ENCODE measurements at places on chromosomes 16 and 17.

DNA sequence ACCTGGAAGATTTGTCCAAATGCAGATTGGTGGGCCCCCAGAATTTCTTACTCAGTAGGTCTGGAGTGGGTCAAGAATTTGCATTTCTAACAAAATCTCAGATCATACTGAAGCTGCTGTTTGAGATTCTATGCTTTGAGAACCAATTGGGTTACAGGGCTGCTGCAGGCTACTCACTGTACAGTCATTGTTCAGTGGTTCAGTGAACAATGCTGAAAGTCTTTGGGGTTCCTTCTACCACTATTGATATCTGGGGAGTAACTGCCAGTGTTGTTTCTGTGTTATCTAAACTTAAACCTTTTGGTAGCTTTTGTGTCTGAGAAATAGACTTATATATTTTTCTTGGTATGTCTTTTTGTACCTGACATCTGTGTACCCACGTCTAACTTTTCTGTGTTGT, 187.5 kb downstream of the TANC2 start:
- no peak for DNase-seq

DNA sequence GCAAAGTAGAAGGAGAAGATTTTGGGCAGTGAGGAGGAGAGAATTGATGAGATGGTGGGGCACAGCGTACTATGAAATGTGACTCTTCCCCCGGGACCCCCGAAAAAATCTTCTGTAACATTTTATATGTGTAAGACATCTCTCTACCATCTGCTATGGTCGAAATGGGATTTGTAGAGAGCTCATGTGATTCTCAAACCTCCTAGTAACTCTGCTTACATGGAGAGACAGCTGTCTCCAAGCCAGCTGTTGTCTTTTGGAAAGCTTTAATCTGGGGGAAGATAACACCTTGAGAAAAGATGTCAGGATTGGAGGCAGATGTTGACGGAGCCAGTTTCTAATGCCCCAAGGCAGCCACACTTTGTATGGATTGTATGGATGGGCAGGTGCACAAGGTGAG, 94.1 kb downstream of the PRKCB start:
- no peak for DNase-seq

- DNase-seq = no peak
These were observed 75.1 kb downstream of the MYH13 start for GRCh38 chr17:10297691-10298090.

- no peak for DNase-seq
These were observed 26.0 kb upstream of the MPHOSPH6 start for GRCh38 chr16:82195917-82196494.

GRCh38 chr17:43813386-43813785, 19.6 kb downstream of the MPP3 start:
- DNase-seq = no peak

DNA sequence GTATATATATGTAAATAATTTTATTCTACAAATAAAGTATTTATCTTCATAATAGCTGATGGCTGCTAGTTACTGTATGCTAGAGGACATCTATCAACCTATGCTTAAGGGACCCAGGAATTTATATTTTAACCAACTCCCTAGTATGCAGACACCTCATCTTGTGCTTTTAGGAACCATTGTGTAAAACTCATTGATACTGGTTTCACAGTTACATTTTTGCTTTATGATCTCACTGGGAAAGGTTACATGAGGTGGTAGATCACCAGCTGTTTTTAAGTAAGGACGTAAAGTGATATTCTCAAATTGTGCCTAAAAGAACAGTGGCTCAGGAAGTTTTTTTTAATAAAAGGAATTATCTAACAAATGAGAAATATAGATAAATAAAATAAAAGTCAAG, 56.4 kb downstream of the VMP1 start:
- DNase-seq = no peak

DNA sequence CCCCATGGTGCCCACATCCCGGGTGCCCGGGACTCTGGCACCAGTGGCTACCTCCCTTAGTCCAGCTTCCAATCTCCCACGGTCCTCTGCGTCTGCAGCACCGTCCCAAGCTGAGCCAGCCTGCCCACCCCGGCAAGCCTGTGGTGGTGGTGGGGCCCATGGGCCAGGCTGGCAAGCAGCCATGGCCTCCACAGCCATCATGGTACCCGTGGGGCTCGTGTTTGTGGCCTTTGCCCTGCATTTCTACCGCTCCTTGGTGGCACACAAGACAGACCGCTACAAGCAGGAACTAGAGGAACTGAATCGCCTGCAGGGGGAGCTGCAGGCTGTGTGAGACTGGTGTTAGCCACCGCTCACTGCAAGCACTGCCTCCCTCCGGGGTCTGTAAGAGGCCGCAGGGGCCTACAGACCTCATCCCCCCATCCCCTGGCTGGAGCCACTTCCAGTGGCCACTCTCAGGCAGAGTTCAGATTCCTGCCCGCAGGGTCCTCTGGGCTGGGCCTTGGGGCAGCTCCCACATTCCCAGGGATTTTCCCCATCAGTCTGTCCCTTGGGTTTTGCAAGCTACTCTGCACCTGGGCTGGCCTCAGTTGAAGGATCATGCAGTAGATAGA, 3.9 kb upstream of the SETD1A start:
- DNase-seq = peak; percentile 57

DNA sequence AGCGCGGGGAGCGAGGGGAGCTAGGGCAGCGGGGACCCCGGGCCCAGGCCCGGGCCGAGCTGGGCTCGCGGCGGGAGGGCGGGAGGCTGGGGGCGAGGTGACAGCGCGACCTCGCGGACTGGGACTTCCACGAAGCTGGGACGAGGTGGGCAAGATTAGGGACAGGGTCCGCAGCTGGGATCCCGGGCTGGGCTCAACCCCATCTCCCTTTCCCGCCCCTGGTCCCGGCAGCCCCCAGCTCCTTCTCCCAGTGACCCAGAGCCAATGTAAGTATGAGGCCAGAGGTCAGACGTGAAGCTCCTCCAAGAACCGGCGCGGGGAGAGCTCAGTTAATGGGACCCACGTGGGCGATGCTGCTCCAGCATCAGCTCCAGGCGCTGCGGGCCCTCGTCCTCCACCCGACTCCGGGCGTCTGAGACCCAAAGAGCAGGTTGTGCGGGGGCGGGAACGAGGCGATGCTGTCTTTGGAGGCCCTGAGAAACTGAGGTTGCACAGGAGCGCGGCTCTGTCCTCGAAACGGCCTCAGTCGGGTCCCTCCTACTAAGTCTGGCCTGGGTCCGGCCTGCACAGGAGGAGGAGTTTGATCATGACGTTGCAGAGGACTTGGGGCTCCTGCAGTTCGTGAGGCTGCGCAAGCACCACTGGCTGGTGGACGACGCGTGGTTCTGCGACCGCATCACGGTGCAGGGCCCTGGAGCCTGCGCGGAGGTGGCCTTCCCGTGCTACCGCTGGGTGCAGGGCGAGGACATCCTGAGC, 585 bp downstream of the ALOX12 start:
- no peak for DNase-seq

DNA sequence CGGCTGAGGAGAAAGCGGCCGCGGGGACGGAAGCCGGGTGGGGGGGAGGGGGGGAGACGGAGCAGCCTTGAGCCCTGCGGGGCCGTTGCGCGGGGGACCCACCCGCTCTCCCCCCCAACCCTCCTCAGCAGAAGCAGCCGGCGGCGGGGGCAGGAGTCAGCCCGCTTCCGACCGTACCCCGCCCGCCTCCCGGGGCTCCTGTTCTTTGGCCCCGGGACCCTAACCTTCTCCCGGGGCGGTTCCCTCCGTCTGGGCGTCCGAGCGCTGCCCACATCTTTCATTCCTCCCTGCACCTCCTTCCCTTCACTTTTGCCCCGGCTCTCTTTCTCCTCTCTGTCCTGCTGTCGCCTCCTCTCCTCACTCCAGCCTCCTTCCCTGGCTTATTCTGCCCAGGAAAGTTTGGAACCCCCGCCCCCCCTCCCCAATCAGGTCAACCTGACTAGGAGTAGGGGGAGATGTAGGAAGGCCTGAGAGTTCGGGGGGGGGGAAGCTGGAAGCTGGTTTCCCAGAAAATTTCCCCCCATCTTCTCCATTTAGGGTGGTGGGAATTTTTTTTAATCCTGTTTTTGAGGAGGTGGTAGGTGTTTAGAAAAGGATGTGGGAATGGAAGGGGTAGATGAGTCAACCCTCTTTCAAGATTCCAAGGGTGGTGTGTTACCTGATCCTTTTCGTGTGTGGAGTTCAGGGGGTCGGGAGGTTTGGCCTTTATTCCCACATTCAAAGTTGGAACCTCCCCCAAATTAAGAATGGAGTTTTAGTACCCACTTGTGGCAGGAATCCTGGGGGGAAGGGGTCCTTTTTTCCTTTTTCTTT, 427 bp upstream of the NLK start:
- no peak for DNase-seq

DNA sequence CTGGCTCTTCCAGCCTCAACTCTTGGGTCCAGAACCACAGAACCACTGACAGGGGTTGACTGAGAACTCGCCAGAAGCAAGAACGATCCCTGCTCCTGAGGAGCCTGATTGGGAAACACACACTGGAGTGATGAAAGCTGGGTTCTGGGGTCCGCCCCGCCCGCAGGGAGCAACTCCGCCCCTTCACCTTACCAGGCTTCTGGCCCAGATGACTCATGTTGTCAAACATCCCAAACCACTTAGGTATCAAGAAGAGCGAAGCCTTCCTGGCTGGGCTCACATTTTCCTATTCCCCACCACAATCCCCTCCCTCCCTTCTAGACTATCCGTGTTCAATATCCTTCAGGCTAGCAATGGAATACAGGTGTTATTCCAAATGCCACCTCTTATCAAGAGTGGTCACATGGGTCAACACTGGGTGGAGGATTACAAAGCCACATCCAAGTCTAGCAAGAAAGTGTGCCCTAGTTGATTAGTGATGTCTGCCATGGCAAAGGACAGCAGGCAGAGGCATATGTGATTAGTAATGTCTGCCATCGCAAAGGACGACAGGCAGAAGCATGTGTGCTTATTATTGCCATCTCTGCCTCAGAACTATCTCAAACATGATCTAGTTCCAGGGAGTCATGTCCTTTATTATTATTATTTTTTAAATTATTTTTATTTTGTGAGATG, 70.5 kb downstream of the TIMM22 start:
- DNase-seq = no peak

DNA sequence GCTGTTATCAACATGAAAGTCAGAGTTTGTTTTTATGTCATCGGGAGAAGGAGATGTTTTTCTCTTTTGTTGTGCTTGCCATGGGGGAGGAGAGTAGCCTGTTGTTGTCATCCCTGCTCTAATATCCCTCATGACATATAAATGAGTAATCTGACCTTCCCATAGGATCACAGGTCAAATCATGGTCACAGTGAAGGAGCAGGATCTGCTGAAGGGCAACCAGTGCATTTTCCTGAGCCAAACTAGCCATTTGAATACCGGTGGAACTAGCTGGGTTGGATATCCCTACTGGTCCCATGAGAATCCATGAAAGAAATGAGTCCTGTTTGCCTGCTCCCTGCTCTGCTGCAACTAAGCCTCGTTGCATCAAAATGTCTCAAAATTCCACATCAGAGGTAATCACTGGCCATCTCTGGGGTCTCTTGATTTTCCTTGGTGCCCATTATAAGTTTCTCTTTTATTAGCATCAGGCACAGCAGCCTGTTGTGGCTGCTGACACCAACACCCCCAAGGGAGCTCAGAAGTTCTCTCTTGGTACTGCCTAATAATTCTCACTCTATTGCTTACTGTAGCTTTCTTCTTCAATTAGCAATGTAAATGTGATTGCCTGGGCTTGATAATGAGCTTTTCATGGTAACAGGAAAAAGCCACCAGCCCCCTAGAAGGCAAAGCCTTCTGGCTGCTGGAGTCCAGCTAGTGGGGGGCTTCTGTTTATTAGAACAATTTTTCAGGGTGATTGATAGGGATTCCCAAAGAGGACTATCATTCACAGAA, 211.4 kb upstream of the ERCC4 start:
- DNase-seq = no peak

DNA sequence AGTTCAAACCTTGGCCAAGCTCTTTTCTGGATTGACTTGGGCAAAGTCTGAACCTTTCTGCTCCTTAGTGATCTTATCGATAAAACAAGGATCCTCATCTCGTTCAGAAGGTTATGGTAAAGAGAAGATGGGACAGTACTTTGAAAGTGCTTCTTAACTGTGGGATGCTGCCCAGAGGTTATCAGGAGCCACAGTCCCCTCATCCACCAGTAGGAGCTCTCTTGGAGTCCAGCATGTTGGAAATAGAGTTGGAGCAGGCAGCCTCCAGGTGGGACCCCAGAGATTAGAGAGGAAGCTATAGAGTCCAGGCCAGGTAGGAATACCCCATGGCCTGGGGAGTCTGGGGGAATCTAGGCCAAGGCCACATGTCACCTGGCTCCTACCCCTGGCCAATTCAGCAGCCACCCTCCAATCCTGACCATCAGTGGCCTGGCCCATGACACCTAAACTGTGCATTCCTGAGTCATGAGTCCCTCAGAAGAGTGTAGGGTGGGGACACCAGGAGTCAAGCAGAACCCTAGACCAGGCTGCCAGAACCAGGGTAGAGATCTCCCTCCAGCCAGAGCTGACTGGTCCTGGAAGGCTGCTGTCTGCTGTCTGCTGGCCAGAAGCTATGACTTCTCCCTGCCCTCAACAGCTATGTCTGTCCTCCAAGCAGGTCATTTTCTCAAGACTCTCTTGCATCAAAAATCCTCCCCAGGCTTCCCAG, 144.3 kb downstream of the AIPL1 start:
- no peak for DNase-seq

DNA sequence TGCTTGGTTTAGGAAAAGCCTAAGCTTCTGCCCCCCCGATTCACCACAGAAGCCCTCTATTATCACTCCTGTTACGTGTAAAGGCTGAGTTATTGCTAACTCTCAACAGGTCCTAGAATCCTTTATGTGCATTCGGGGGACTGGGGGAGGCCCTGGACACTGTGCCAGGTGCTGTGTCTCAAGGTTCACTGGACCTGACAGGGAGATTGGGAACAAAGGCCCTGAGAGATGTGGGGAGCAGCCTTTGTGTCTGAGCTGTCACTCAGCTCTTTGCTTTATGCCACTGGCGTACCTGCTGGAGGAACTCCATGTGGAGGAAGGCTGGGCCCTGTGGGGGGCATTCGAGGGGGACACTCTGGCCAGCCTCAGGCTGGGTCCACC, 65.9 kb downstream of the METRNL start:
- no peak for DNase-seq

DNA sequence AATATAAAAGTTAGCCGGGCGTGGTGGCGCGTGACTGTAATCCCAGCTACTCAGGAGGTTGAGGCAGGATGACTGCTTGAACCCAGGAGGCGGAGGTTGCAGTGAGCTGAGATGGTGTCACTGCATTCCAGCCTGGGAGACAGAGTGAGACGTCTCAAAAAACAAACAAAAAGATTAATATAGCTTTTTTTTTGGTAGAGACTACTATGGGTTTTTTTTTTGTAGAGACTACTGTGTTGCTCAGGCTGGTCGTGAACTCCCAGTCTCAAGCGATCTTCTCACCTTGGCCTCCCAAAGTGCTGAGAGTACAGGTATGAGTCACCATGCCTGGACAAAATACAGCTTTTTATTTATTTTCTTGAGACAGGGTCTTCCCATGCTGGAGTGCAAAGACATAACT, 20.2 kb downstream of the ZNRF1 start:
- DNase-seq = no peak

DNA sequence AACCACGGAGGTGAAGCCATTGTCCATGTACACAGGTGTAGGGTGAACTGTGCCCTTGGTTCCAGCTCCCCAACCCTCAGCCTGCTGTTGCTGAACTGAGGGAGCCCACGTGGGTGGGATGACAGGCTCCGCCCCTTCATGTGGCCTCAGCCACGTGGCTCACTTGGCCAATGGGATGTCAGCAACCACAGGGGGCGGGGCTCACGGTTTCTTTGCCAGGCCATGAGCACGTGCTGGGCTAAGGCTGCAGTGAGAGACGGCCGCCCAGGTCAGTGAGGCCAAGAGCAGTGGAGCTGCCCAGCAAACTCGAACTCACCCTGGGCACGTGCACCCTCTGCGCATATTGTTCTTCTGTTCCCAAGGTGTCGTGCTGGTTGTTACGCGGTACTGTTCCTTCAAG, 282.6 kb downstream of the IRF8 start:
- no peak for DNase-seq

Measured in stimulated activated CD4-positive, alpha-beta T cell treated with anti-CD3 and anti-CD28 coated beads, Interleukin-15, amount 100 ng/mL, for 48 hours (primary cell).